ENCODE measurements at places on chromosomes 6 and 20.

GRCh38 chr20:31523361-31524283, 9.4 kb downstream of the HM13 start:
- DNase-seq, result peak; percentile 93

- DNase-seq, result no peak
These were observed 2.9 kb upstream of the OLIG3 start for GRCh38 chr6:137496909-137497720.

DNA sequence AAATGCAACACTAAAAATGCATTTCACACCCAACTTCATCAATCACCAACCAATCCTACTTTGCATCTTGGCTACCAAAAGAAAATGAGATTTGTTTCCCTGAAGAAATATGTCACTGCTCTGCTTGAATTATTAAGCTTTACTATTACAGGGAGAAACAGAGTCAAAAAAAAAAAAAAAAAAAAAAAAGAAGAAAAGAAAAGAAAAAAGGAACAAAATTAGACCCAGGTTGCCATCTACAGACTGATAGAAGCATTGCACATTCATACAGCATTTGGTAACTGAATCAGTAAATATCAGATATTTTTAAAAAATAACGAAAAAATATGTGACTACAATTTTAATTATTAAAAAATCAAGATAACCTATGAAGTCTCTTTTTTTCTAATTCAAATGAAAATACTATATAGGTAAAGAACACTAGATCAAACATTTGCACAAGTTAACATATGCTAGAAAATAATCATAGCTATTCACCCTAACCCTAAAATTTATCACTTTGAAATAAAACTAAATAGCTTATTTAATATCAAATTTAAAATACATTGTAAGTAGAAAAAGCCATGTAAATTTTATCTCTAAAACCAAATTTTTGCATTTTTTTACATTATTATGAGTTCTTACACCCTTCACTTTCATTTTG, 83.3 kb downstream of the DCDC2 start:
- DNase-seq, result peak; percentile 15

GRCh38 chr6:49911252-49911651, 44.9 kb upstream of the CRISP1 start:
- no peak for DNase-seq

DNA sequence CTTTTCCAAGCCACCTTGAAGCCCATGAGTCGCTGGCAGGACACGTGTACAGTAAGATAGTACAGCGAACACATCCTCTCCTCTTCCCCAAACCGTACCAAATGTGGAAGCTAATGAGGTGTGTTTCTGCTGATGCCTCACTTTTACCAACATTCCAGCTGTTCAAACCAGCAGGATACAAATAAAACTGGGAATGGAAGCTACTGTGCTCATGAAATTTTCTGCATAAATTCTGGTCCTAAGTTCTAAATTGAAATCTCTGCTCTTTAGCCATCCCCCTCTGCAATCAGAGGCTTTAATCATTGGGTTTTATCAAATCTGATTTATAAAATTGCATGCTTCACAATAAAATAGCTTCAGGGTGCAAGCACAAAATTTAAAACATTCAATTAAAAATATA, 81.9 kb upstream of the RIN2 start:
- no peak for DNase-seq

- no peak for DNase-seq
These were observed 61.3 kb downstream of the BMP6 start for GRCh38 chr6:7787137-7787608.

DNA sequence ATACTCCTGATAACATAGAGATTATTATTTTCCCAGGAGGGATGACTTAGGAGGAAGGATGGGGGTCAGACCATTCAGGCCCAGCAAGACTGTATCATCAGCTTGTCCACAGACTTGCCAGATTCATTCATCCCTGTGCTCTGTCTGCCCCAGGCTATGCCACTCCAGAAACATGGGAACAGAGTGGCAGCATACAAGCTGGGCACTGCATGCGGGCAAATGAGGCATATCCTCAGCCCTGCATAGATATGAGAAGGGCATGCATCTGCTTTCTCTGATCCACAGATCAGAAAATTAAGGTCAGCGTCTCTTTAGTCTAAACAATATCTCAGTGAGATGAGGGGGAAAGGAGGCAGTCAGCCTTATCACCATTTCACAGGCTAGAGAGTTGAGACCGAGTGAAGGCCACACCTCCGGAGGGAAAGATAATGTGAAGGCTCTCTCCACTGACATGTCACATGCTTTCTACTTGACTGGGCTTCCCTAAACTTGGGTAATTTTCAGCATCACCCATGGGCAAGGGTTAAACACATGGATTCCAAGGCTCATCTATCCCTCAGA, 140.5 kb downstream of the TFAP2B start:
- DNase-seq, result no peak

GRCh38 chr6:41502566-41502916, 43.6 kb upstream of the FOXP4 start:
- DNase-seq, result no peak

- no peak for DNase-seq
These were observed 797 bp downstream of the PBX2 start for GRCh38 chr6:32189069-32189741.

- DNase-seq, result no peak
These were observed 88.8 kb downstream of the INSM1 start for GRCh38 chr20:20456741-20457140.

GRCh38 chr6:33128318-33128717, 52.5 kb downstream of the HLA-DPB1 start:
- no peak for DNase-seq

DNA sequence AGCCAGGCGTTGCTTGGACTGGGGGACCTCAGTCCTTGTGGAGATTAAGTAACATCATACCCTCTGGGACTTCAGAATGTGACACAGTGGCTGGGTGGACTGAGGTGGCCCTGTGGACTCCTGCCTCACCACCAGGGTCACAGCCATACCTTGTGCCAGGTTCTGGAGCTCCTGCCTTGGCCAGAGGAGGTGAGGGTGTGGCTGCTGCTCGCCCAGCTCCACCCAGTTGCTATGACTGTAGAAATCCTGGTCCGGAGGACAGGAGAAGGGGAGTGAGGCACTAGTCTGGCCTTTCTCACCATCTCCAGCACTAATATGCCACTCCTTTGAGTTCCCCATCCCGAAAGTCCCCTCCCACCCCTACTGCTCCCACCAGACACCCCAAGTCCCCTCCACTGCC, 1.9 kb downstream of the VWA7 start:
- DNase-seq, result no peak
